ENCODE measurements at places on chromosomes 3 and 15.

GRCh38 chr3:60703956-60704736 lies 547.1 kb downstream of the FHIT start:
- DNase-seq: no peak

DNA sequence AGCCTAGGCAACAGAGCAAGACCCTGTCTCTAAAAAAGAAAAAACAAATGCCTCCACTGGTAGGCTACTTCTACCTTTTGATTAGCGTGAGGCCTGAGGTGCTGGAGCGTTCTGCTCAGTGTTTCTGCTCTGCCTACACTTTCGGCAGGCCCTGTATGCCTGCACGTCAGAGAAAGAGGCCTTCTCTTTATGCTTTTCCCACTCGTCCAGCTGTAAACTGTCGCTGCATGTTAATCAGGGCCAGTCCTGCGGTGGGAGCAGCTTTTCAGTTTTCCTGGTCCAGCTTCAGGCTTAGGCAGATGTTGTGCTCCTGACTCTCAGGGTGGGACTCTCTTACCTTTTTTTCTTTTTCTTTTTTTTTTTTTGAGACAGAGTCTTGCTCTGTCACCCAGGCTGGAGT lies 25.3 kb downstream of the CSPG5 start:
- DNase-seq: no peak

DNA sequence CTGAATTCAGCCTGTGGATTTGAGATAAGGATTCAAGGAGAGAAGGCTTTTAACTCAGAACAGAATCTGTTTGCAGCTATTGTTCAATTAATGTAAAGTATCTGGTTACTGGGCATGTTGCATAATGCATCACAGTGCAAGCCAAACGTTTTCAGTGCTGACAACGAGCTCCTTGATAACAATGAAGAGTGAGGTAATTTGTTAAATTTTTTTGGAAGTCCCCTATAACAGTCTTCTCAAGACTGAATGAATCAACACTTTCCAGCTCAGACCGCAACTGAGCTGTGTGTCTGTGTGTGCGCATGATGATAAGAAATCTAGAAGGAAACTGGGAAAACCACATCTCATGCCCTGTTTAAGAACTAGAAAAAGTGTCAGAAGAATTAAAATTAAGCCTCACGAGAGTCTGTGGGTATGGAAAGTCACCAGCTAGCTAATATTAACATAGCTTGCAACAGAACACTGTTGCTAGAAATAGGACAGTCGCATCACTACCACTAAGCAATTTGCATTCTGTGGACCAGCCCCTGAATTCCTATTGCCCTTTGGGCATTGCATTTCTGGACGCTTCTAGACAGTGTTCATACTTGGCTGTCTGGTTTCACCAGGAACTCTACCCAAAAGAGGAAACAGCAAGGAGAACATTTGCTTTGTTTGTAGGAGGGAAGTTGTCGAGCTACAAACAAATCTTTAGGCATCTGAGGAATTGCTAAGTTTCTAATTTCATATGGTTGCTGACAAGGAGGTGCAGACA lies 43.7 kb upstream of the ATP2C1 start:
- DNase-seq: no peak

GRCh38 chr15:55221090-55222011 lies 24.6 kb upstream of the RSL24D1 start:
- peak; percentile 12 for DNase-seq

DNA sequence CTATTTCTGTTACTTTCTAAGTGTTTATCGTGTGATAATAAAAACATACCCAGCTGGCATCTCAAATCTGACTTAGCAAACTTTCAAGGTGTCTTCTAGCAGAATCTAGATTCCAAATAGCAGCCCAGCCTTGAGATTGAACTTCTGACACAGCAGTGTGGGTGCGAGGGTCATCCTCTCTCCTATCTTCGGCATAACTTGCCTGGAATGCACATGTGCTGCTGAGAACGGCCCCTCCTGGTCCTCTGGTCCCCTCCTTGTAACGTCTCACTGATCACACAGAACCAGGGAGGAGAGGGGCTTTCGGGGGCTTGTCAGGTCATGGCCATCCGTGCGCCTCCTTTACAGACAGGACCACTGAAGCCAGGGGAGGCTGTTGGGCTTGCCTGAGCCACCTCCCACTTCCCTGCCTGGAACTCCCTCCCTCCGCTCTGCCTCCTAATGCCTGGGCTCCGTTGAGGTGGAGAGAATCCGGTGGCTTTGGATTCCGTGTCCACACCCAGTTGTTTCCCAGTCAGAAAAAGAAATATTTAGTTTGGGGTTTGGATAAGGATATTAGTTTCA lies 344.4 kb upstream of the C2CD4B start:
- DNase-seq: no peak
